Hematopoietic multipotent progenitor cell treated with erythropoietin and hydrocortisone succinate and interleukin-3 and kit ligand, for 6 days (in vitro differentiated cells): ENCODE measurements at places on chromosomes 13 and 19.

DNA sequence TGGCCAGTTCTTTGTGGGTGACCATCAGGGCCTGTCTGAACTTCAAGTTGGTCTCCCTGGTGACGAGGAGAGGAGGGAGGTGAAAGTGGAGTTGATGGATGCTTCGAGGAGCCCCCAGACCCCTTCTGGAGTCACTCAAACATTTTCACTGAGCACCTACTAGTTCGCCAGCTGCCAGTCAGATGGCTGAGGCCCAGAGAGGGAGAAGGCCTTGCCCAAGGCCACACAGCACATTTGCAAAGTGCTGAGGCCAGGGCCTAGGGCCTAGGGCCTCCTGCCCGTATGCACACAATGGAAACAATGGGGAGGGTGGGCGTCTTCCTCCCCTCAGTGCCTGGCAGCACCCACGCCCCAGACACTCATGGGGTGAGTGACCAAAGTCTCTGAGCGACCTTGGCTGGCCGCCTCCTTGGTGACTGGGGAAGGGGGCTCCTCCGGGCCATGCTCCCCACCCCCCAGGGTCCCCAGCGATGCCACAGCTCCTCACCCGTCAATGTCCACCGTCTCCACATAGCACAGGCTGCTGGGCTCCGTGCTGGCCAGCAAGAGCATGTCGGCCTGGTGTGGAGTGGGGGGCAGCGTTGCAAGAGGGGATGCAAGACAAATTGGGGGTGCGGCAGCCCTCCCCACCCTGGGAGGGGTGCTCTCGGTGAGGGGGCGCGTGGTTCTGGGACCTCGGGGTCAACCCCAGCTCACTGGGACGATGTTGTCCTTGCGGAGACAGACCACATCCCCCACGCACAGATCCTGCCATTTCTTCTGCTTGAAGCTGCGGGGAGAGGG, 6.5 kb downstream of the ATP8B3 start:
- no peak for DNase-seq

DNA sequence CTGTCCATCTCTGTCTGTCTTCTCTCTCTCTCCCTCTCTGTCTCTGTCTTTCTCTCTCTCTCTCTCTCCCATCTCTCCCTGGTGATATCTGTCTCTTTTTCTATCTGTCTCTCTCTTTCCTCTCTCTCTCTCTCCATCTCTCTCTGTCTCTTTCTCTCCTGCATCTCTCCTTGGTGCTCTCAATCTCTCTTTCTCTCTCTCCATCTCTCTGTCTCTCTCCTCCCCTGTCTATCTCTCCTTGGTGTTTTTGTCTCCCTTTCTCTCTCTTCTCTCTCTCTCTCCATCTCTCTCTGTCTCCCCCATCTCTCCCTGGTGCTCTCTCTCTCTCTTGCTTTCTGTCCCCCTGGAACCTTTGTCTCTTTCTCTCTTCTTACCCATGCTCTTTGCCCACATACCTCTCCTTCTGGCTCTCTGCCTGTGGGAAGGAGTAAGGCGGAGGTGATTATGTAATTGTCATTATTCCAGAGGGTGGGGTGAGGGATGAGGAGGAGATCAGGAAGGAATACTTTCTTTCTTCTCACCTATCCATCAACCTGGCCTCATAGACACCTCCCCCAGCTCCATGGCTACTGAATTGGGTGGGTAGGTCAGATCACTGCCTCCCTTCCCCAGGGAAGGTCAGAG, 30.9 kb upstream of the CYP2B6 start:
- DNase-seq = no peak

DNA sequence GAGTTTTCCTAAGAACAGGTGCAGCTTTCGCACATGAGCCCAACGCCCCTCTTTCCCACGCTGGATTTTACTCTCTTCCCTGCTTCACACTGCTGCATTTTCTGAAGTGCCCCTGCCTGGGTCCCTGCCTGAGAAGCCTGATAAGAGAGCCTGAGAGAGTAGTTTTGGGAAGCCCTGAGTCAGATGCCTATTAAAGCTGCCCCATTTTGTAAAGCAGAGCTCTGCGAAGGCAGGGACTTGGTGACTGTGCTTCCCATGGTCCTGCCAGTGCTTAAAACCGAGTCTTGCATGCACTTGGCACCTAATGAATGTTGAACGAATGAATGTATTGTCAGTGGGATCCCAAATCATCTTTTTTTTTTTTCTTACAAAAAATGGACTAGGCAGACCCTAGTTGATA, 18.2 kb downstream of the FGF9 start:
- DNase-seq = no peak

DNA sequence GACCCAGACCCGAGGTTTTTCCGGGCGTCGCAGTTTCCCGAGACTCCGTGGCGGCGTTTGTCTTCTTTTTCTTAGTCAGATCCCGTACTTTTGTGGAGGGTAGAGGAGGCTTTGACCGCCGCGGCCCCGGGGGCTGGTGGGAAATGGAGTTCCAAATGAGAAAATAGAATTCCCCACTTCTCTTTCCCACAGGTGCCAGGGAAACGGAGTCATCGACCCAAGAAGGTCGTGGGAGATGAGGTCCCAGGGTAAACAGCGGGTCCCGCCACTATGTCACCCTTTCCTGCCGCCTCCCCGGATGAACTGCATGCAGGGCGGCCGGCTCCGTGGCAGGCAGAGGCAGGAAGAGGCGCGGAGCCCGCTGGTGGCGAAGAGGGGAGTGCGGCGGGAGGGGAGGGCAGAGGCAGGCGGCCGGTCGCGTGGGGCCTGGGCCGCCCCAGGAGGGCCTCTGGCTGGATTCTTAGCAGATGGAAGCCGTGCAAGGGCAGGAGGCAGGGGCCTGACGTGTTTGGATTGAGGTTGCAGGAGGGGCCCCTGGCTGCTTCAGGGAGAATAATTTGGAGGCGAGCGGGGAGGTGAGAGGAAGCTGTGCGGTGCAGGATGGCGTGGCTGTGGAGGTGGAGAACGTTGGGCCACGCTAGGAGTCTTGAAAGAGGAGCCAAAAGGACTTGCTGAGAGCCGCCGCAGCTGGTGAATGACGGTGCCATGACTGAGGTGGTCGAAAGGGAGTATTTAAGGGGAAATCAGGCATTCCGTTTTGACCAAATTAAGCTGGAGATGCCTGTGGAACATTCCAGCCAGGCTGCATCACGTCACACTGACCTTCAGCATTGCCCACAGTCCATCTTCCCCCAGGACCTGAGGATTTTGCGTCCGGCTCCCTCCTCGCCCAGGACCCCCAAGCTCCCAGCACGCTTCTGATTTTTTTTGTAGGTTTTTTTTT, 11.7 kb downstream of the CYTH2 start:
- DNase-seq = peak; percentile 54

DNA sequence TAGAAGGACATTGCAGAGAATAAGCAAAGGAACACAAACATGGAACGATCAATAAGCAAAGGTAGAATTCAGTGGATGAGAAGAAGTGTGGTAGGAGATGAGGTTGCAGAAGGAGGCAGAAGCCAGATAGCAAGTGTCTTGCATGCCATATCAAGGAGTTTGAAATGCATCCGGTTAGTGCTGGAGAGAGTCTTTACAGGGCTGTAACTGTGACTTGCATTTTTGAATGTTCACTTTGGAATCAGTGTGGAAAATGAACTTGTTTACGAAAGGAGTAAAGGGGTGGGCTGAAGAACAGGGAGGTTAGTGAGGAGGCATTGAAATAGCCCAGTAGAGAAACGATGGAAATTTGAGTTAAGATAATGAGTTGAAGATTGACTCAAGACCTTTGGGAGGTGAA, 90.7 kb upstream of the MBNL2 start:
- no peak for DNase-seq

DNA sequence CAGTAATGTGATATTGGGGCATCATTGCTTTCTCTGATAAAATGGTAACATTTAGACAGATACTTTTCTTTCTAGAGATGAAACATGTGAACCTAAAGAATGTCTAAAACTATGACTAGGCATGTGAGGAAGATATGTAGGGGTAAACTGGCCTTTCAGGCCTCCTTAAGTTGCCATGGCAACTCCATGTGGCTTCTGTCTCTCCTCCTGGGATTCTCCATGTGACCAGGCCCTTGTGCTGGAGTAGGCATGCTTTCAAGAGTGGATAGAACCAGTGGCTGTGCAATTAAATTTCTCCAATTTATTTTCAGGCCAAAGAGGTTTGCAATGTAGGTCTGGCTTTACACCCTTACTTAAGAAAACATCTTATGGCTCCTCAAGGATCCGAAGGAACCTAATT, 130.8 kb downstream of the OLFM4 start:
- DNase-seq = no peak

DNA sequence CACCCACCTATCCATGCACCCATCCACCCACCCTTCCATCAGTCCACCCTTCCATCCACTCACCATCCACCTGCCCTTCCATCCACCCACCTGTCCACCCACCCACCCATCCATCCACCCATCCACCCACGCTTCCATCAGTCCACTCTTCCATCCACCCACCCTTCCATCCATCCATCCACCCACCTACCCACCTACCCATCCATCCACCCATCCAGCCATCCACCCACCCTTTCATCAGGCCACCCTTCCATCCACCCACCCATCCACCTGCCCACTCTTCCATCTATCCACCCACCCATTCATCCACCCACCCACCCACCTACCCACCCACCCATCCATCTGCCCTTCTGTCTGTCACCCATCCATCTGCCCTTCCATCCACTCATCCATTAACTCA, 17.0 kb downstream of the KLHL26 start:
- no peak for DNase-seq

GRCh38 chr19:2049741-2050348, 1.2 kb downstream of the MKNK2 start:
- DNase-seq = peak; percentile 64

DNA sequence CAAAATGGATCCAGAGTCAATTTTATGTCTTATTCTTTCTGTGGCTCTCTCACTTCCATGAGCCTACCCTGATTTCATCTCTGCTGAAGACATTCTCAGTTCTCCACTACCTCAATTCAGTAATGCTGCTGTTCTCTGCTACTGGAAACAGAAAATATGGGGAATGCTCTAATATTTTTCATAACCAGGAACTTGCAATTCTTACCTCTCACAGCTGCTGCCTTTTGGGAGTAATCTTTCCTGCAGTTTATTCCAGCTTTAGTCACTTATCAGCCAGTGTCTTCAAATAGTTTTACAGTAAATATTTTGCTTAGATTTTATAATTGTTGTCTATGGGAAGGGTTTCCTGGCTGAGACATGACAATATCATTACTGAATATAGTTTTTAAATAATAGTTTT, 145.1 kb upstream of the UFM1 start:
- DNase-seq = no peak

- DNase-seq = no peak
These were observed 2.2 kb upstream of the SLC7A1 start for GRCh38 chr13:29597706-29598105.

DNA sequence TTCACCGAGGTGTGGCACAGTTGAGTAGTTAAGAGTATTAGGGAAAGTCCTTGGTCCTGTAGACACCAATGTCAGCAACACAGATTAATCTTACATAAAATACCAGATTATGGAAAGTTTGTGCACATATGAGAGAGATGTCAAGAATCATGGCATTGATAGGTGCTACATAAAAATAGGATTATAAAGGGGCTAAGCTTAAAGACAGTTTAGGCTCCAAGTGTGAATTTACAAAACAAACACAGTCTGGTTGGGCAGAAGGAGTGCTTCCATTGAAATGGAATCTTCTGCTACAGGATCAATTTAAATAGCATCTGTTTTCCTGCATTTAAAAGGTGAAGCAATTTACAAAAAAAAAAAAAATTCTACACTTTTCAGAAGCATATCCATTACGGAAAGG, 292.9 kb downstream of the DNAJC15 start:
- DNase-seq = no peak

- DNase-seq = no peak
These were observed 97.6 kb downstream of the RNASEH2B start for GRCh38 chr13:51007216-51007615.
